ENCODE measurements at places on chromosomes 5 and 9.

- no peak for DNase-seq
Measured at GRCh38 chr5:73908846-73909245, 282.9 kb downstream of the ARHGEF28 start.

DNA sequence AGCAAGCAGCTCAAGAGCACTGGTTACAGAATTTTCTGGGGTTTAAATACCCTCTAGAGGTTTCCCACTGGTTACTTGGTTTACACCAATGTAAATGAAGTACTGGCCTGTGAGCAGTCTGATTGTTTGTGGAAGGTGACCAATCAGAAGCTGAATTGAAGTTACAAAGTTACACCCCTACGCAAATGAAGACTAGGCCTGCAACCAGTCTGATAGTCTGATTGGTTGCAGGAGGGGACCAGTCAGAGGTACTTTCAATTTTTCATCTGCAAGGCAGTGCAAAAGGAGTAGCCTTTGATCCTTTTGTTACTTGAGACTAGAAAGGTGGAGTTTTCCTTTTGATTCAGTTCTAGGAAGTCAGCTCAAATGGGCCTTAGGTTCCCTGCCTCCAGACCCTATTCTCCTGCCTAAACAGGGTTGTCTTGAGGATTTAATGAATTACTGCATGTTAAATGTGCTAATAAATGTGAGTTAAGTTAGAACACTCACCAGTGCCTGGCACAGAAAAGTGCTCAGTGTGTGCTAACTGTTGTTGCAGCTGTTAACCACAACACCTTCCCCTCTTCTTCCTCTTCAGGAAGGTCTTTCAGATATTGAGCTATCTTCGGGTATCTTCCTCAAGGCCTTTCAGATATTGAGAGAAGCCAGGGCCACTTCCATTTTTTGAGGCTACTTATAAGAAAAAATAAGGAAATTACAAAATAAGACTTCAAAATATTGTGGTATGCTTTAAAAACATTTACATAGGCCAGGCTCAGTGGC lies 32.1 kb upstream of the CLINT1 start:
- DNase-seq, result no peak

DNA sequence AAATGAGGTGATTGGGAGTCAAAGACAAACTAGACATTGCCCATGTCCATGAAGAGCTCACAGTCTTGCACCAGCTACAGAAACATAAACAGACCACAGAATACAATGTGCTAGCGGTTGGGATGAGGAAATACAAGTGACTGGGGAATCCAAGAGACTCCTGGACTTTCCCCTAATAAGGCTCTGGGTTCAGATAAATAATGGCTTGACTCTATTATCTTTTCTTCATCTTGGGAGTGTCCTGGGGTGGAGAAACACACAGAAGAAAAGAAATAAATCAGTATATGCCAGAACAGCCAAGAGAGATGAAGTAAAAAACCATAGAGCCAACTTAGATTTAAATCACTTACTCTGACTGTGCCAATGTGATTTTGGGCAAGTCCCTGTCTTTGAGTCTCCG lies 227.8 kb downstream of the PAPPA start:
- DNase-seq, result no peak

- no peak for DNase-seq
Measured at GRCh38 chr9:136899196-136899595, 12.9 kb downstream of the TRAF2 start.

DNA sequence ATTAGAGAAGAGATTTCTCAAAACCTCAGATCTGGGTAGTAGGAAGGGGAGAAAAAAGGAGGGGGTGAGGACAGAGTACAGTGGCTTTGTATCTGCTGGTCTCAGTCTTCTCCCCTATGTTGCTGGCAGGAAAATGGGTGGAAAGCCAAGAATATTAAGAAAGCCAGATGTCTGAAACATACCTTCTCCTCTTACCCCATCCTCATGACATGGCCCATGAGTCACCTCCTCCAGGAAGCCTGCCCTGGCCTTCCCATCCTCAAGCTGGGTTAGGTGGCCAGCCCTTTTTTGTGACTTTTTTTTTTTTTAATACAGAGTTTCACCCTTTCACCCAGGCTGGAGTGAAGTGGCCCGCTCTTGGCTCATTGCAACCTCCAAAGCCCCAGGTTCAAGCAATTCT lies 61.8 kb downstream of the ABCA1 start:
- DNase-seq, result no peak
